Left ventricle myocardium inferior (tissue), 1 donor: ENCODE measurements at places on chromosomes 12 and 14.

GRCh38 chr12:107395817-107396216 lies 289.8 kb upstream of the PWP1 start:
- no peak for DNase-seq

- DNase-seq = no peak
Observed at GRCh38 chr12:131833896-131834641, 5.9 kb downstream of the MMP17 start.

- no peak for DNase-seq
Observed at GRCh38 chr12:117231750-117232149, 41.5 kb upstream of the FBXO21 start.

- DNase-seq = no peak
Observed at GRCh38 chr14:102043251-102044025, 43.4 kb downstream of the HSP90AA1 start.

- DNase-seq = no peak
Observed at GRCh38 chr12:70971001-70971794, 50.7 kb upstream of the PTPRR start.

GRCh38 chr14:96894966-96895365 lies 97.8 kb downstream of the VRK1 start:
- no peak for DNase-seq

- no peak for DNase-seq
Observed at GRCh38 chr12:96526110-96526509, 36.7 kb downstream of the CFAP54 start.

- no peak for DNase-seq
Observed at GRCh38 chr12:27305673-27306456, 26.8 kb upstream of the BMAL2 start.

DNA sequence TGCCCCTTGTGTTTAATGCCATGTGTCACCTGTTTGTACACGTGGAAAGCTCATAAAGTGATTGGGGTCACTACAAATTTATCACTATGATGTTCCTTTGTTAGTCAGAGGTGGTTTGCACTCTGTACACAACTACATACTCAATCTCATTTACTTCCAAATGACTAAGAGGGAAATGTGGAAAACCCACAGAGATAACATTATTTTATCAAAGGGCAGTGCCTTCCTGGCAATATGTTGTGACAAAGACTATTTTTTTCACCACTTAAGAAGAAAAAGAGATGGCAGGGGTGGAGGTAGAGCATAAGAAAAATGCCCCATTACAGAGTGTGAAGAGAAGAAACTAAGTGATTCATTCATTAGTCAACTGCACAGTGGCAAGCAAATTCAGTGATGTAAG lies 1064.1 kb upstream of the FLRT2 start:
- DNase-seq = no peak

DNA sequence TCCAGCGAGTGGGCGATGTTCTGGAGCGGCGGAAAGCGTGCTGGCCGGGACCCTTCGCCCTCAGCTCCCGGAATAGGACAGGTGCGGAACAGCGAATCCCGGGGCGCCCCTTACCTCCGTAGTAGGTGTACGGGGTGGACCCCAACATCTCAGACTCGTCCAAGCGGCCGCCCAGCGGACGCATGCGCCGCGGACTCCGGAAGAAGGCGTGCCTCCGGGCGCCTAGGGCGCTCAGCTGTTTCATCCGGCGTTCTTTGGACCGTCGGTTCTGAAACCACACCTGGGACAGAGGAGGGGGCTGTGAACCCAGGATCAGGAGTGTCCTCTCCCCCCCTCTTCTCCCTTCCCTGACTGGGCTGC lies 4.5 kb downstream of the LHX5 start:
- DNase-seq = no peak

GRCh38 chr14:68644101-68644500 lies 148.8 kb downstream of the ZFP36L1 start:
- DNase-seq = no peak

GRCh38 chr14:27253966-27254365 lies 656.1 kb upstream of the NOVA1 start:
- no peak for DNase-seq

- DNase-seq = no peak
Observed at GRCh38 chr14:68191567-68192321, 372.2 kb downstream of the RAD51B start.

GRCh38 chr14:39265033-39265432 lies 31.3 kb downstream of the MIA2 start:
- no peak for DNase-seq

DNA sequence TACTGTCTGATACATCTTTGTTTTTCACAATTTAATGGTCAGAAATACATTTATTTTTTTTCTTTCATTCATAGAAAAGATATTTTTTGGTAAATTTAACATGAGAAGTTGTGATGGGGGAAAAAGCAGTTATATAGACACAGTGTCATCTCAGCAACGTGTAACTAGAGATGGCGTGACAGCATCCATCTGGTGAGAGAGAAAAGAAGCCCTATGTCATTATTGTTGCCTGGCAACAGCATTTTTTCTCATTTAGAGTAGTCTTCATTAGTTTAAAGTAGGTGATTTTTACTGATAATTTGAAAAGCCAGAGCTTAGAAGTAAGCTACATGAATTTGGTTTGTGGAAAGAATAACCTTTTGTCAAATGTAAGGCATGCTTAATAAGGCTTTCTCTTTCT lies 128.6 kb downstream of the ACSS3 start:
- DNase-seq = no peak

DNA sequence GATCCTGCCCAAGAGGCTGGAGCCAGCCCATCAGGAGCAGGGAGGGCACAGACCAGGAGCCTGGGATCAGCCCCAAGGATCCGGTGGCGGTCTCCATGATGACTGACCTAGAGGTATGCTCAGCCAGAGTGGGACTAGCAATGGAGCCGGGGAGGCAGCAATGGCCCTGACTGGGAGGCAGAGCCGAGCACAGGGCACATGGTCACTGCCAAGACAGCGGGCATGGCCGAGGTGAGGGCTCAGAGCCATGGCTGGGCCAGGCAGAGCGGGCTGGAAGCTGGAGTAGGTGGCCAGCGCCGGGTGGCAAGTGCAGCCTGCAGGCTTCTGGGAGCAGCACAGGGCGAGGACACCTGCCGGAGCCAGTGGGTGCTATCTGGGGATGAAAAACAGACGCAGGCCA lies 259.3 kb downstream of the BCL11B start:
- DNase-seq = no peak

DNA sequence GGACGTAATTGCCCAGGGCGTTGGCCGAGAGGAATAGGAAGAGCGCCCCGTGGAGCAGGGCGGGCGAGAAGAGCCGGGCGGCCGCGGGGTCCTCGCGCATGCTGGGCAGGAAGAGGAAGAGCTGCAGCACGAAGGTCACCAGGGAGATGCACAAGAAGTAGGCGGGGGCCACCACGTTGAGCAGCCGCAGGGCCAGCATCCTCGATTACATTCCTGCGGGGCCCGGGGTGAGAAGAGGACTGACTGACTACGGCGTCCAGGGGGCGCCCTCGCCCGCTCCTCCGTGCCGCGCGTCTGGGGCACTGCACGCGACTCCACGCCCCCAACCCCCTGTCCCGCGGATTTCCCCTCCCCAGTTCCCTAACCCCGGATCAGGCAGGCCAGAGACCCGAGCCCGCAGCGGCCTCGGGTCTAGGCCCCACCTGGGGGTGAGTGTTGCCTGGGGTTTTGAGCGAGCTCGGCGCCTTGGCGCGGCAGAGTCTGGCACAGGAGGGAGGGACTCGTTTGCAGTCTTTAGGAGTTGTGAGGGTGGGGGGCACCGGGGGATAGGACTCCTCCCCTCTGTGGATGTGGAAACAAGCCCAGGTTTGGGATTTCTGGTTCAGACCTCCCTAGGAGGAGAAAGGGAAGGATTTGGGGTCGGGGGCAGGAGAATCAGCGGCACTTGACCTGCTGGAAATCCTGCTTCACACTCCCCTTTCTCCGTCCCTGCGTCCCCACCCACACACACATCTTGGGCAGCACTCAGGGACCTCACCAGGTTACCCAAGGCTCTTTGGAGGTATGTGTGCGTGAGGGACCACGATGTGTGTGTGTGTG lies 1.8 kb downstream of the ZDHHC22 start:
- DNase-seq = no peak

DNA sequence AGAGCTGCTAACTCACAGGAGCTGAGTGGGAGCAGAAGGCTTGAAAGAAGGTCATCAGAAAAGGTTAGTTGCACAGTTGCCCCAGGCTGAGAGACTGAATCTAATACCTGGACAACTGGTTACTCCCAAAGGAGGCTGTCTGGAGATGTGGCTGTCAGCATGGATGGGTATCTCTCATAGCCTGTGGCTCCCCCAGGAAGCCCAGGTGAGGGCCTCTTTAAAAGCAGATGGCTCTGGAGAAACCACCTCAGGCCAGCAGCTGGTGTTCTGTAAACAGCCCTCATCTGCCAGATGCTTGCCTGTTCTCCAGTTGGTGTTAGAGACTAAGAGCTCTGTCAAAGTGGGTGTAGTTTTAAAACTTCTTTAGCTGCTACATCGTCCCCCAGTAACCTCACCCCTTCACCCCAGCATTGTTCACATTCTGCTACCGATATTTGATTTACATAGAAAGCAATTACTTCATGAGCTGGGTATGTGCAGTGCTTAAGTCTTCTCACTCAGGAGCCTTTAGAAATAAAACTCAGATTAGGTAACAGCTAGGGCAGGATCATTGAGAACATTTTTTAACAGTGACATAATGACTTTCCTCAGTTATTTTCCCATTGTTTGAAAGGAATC lies 25.8 kb downstream of the DACT1 start:
- DNase-seq = no peak

- DNase-seq = no peak
Observed at GRCh38 chr12:3361146-3361545, 129.9 kb upstream of the PRMT8 start.

DNA sequence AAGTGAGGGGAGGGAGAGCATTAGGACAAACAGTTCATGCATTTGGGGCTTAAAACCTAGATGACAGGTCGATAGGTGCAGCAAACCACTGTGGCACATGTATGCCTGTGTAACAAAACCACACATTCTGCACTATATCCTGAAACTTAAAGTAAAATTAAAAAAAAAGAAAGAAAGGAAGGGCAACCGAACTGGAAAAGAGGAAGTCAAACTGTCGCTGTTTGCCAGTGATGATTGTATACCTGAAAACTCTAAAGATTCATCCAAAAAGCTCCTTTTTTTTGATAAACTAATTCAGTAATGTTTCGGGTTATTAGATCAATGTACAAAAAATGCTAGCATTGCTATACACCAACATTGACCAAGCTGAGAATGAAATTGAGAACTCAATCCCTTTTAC lies 259.0 kb upstream of the ALG10 start:
- no peak for DNase-seq

GRCh38 chr12:24919346-24920001 lies 29.4 kb downstream of the BCAT1 start:
- DNase-seq = no peak

- DNase-seq = peak; percentile 92
Observed at GRCh38 chr12:108305520-108305919, 33.6 kb downstream of the CMKLR1 start.

- DNase-seq = peak; percentile 38
Observed at GRCh38 chr12:66636771-66637170, 42.1 kb downstream of the GRIP1 start.

- DNase-seq = no peak
Observed at GRCh38 chr12:2801044-2801783, 6.4 kb downstream of the FKBP4 start.

DNA sequence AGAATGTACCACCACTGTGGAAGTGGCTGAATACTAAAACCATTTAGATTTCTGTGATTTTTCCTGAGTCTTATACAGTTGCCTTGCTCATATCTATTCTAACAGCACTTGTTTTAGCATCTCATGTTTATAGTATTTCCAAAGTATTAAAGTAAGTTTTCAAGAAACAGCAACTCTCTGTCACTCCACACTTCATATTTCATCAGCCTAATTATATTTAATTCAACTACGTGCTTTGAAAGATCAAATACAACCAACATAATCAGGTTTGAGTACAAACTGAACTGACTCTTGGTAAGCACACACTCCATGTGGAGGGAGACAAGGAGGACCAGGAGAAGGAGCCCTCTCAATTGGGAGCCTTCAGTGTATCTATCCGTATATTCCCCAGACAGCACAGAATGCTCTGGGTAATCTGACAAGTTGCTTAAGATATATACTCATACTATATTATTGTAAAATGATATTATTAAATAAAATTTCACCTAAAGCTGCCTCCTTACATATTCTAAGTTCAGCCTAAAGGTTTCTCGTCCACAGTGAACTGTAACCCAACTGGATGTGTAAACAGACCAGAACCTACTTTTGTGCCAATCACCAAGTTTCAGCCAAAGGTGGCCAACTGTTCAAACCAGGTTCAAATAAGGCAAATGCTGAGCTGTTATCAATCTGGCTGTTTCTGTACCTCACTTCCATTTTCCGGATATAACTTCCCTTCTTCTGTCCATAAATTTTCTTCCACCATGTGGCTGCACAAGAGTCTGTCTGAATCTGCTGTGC lies 105.0 kb upstream of the RASSF8 start:
- no peak for DNase-seq

- no peak for DNase-seq
Observed at GRCh38 chr14:21278632-21279031, 1.3 kb upstream of the RPGRIP1 start.

DNA sequence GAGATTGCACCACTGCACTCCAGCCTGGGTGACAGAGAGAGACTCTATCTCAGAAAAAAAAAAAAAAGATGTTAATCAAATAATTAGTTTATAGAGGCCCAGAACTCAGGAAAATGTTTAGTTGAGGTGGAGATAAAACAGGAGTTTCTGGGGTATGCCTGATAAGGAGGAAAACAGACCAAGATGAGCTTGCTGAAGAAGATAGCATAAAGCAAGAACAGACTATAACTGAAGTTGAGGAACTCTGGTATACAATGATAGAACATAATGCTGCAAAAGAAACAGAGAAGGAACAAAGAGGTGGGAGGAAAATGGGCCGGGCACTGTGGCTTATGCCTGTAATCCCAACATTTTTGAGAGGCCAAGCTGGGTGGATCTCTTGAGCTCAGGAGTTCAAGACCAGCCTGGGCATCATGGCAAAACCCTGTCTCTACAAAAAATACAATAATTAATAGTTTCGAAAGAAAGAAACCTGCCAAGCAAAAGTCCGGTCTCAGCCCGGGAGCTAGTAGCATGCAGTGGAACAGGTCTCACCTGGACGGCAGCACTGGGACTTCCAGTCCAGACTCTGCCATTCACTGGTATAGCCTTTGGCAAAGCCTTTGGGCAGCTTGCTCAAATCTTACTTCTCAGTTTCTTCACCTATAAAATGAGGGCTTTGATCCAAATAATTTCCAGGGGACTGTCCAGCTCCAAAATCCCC lies 25.4 kb downstream of the SLC35E3 start:
- no peak for DNase-seq

DNA sequence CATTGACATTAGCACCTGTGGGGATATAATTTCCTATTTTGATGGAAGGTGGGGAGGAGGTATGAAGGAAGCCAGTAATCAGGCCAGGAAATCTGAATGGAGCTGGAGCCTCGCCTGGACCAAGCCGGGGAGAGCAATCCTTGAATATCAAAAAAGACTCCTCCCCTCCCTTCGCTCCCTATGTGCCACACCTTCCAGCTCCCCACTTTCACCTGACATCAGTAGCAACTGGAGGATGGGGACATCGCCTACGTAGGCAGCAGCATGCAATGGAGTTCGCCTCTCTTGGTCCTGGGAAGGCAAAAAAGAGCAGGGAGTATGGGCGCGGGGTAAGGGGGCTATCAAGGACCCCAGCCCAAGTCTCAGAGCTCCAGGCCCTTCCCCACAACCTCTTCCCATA lies 1.1 kb downstream of the ANKRD52 start:
- DNase-seq = no peak

GRCh38 chr12:25323581-25323982 lies 72.9 kb upstream of the KRAS start:
- no peak for DNase-seq

- no peak for DNase-seq
Observed at GRCh38 chr12:94815450-94815849, 165.1 kb upstream of the TMCC3 start.
